ENCODE measurements at places on chromosomes 3 and 15.

DNA sequence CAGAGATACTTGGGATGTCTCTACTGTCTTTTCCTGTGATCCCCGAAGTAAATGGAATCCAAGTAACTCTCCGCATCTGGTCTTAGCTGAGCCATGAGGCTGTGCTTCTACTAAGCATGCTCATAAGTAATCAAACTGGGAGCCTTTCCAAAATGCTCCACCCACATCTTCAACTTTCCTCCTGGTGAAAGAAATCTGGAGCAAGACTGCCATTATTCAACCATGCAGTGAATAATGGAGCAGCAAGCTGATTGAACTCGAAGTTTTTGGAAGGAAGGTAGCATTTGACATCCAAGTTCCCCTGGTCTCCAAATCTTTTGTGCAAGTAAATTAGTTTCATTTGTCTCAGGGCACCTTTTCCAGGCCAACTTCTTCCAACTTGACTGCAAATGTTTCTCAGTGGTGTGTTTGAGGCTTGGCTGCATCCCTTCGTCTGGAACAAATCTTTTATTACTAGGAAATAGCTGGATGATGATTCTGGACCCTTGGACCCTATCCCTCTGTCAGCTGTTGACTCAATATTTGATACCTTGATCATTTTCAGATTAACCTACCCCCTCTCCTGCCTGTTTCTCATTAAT, 19.4 kb downstream of the GXYLT2 start:
- DNase-seq, result no peak

DNA sequence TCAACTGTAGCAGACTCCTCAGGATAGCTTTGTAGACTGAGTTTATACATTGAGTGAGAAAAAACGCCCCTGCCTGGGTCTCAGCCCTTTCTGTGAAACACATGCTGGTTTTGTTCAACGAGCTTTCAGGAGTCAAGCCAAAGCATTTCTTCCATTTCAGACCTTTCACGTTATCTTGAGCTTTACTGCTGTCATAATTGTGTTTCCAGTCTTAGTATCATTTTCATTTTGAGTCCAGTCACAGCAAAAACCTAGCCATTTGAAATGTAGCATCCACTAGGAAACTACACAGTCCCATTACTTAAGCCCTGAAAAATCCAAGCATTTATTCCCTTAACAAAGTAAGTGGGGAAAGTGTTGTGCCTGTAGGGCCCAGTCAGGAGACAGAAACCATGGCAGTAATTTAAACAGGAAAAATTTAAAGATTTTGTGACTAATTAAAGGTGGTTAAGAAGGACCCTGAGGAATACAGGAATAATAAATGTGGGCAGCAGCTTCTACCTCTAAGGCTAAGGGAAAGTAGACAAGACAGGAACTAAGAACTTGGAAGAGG, 110.1 kb upstream of the ABHD17C start:
- no peak for DNase-seq

GRCh38 chr3:183884097-183884426, 618 bp downstream of the PARL start:
- DNase-seq, result no peak

DNA sequence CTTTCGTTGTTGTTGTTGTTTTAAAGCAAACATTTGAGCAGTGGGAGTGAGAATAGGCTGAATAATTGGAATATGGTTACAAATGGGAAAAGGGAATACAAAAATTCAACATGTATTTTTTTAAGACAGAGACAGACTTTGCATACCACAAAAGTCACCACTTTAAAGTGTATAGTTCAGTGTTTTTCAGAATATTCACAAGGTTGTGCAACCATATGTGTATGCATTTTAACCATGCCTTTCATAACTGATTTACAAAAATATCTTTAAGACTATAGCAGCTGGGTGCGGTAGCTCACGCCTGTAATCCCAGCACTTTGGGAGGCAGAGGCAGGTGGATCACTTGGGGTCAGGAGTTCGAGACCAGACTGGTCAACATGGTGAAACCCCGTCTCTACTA, 41.3 kb downstream of the EHHADH start:
- DNase-seq, result no peak

DNA sequence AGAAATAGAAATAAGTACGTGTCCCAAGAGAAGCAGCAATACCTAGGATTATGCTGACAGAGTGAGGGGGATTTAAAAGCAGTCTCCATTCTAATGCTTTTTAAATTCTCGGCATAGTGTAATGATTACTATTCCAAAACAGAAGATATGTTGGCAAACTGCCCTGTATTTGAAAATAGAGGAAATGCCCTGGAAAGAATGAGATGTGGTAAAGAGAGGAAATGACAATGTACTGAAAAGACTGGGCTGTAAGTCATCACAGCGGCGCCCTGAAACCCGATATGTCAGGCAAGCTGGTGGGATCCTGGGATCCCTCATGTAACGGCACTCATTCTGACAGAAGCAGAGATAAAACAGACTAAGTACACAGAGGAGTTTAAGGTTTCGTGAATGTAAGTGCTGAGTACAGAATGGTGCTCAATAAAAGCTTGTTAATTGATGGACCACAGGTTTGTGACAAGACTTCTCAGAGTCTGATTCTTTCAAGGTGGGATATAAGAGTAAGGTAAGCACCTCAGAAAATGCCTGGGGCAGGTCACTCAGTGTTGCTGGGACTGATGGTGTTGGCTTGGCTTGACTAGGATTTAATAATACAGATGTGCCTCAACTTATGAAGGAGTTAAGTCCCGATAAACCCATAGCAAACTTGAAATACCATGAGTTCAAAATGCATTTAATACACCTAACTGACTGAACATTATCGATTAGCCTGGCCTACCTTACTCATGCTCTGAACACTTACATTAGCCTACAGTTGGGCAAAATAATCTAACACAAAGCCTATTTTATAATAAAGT, 91.4 kb downstream of the NFKBIZ start:
- DNase-seq, result no peak

- no peak for DNase-seq
Observed at GRCh38 chr3:157123621-157124020, 36.3 kb downstream of the CCNL1 start.

DNA sequence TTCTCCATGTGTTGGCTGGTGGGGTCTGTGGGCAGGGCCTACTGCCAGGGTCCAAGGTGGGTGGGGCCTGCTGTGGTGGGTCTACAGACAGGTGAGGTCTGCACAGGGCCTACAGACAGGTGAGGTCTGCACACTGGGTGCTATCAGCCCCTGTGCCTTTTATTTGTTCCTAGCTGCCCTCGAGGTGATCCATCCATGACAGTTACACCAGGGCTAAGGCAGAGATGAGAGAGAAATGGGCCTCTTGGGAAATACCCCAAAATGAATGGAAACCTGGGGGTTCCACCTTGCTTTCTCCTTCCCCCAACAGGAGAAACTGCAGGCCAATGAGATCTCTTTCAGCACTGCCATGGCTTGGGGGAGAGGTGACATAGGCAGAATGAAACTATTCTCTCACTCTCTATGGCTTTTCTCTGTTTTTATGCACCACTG, 36.4 kb downstream of the CFAP100 start:
- no peak for DNase-seq

GRCh38 chr15:69561071-69561784, 108.6 kb downstream of the RPLP1 start:
- DNase-seq, result no peak
